Tongue (tissue), 3 donors: ENCODE measurements at places on chromosomes 12 and 14. TPM values are rescaled to one million over a fixed set of nuclear protein-coding genes. Genes with fewer than 3 reads are reported as not detected.

Gene ADAM21
- not detected for total RNA-seq

Gene KIF5A
- 0.82 TPM for total RNA-seq

Gene NCOR2
- 147 TPM for total RNA-seq

Gene GPD1
- total RNA-seq: 222 TPM

Gene MGAT4C
- total RNA-seq: 0.41 TPM

Gene RIN3
- 6.9 TPM for total RNA-seq

Gene NGB
- total RNA-seq: not detected

Gene TMEM106C
- total RNA-seq: 54.4 TPM

Gene PDE3A
- 25.8 TPM for total RNA-seq

Gene PRICKLE1
- total RNA-seq: 34.4 TPM

Gene SPATA7
- total RNA-seq: 20.7 TPM

Gene ARF3
- 28.9 TPM for total RNA-seq

Gene ANKRD13A
- 46.5 TPM for total RNA-seq

Gene CCDC196
- total RNA-seq: not detected

Gene RECQL
- total RNA-seq: 60.9 TPM

Gene PCED1B
- 0.31 TPM for total RNA-seq

Gene HOXC13
- not detected for total RNA-seq

Gene TBK1
- 24.7 TPM for total RNA-seq

Gene RNASE7
- 1.2 TPM for total RNA-seq

Gene DYRK4
- 5.1 TPM for total RNA-seq

Gene SYNDIG1L
- total RNA-seq: not detected

Gene NEUROD4
- total RNA-seq: not detected

Gene OTX2
- 0.10 TPM for total RNA-seq

Gene ITGA7
- 278 TPM for total RNA-seq

Gene SPIC
- total RNA-seq: not detected
